ENCODE measurements at places on chromosomes 2 and 18.

GRCh38 chr18:5462227-5462626 is 81.6 kb downstream of the EPB41L3 start:
- peak; percentile 90 for DNase-seq

GRCh38 chr18:23992089-23992940 is 22.2 kb upstream of the TTC39C start:
- DNase-seq = no peak

- no peak for DNase-seq
Observed at GRCh38 chr18:61201511-61201910, 131.7 kb upstream of the CDH20 start.

DNA sequence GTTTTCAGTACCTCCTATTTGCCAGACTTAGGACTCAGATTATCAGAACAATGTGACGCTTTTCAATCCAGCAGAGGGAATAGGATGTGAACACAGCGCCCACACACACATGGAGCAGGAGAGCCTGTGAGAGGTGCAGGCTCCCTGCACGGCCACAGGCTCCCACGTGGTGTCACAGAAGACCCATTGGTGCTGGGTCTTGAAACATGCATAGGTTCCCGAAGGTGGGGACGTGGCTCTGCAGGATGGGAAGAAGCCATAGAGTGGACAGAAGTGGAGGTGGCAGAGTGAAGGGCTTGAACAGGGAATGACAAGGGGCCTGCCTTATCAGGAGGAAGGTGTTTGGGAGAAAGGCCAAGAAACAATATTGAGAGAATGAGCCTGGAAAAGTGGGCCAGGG is 78.5 kb upstream of the BCL2L11 start:
- DNase-seq = no peak

DNA sequence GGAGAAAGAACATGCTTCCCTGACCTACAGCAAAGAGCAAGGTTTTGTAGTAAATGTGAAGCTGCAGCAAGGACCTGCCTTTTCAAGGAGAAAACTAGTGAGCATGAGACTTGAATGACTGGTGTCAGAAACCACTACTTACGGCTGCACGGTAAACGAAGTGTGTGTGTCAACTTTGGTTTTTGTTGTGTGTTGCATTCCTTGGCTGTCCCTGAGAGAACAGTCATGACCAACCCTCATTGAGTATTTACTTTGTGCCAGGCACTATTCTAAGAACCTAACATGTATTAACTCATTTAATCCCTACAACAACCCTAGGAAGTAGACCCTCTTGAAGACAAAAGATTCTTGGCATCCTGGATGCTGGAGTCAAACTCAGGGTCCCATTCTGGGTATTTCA is 22.8 kb downstream of the ACMSD start:
- no peak for DNase-seq

GRCh38 chr2:38948995-38949394 is 59.3 kb downstream of the ARHGEF33 start:
- no peak for DNase-seq

DNA sequence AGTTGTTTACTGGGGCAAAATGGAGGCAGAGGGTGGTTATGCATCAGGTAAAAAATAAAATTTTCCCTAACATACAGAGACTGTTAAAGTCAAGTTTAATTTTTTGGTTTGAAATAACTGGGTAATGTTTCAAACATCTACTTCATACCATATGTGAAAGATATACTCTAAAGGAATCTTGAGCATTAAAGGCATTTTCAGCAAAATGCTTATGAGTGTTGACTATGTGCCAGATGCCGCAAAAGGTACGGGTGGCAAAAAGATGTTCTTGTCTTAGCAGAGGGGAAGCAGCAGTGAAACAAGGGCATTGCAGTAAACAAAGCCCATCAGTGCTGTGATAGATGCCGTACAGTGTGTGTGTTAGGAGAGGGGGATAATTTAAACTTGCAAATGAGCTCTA is 263.1 kb upstream of the ID2 start:
- no peak for DNase-seq

DNA sequence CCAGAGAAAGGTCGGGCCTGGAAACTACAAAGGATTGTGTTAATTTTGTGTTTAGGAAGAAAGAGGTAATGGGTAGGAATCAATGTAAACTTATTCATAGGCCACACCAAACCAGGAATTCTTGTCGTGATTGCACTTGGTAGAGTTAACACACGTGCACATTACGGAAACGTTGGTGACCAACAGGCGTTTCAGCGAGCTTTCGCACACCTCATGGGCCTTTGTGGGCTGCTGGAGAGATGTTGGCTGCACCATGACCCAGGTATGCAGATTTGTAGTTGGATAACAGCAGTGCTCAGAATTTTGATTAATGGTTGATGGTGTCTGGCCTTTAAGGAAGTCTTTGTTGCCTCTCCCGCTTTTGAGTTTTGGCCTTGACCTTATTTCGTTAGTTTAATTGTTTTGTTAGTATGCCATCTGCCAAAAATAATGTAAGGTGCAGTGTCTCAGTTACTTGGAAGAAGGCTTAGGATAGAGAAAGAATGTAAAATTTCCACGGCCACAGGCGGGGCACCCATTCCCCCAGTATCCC is 1.9 kb downstream of the ZNF236 start:
- DNase-seq = no peak
